CD4-positive, alpha-beta T cell treated with Interleukin-1 beta for 1 hour (primary cell): ENCODE measurements at places on chromosomes 6 and 20.

GRCh38 chr6:32664827-32665362 is 1.6 kb downstream of the HLA-DQB1 start:
- no peak for DNase-seq

- no peak for DNase-seq
Measured at GRCh38 chr20:63083831-63084562, 77.2 kb upstream of the BHLHE23 start.

DNA sequence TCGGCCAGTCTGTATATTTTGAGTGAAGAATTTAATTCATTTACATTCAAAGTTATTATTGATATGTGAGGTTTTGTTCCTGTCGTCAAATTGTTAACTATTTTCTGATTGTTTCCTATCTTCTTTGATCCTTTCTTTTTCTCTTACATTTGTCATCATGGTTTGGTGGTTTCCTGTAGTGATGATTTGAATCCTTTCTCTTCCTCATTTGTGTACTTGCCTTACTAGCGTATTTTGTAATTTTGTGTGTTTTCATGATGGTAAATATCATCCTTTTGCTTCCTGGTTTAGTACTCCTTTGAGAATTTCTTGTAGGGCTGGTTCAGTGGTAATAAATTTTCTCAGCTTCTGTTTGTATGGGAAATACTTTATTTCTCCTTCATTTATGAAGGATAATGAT is 151.7 kb upstream of the CEP162 start:
- no peak for DNase-seq

GRCh38 chr20:2991532-2991931 is 51.9 kb upstream of the GNRH2 start:
- DNase-seq, result no peak

GRCh38 chr20:23823111-23823510 is 3.4 kb downstream of the CST2 start:
- no peak for DNase-seq

DNA sequence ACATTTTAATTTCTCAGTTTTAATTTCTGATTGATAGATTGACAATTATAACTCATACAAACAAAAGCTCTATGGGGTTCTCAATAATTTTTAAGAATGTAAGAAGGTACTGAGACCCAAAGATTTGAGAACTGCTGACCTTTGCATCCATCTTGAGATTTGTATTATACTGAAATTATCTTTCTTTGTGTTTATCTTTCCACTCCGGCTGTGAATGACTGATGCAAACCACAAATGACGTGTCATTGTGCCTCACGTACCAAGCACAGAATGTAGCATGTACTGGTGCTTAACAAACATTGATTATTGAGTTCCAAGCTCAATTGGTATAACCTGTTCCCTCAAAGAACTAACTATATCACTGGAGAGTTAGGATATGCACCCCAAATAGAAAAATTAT is 152.1 kb upstream of the SMLR1 start:
- DNase-seq, result no peak

GRCh38 chr20:20292472-20292871 is 75.4 kb upstream of the INSM1 start:
- DNase-seq, result no peak

GRCh38 chr20:17943343-17943742 is 25.3 kb downstream of the SNX5 start:
- DNase-seq, result no peak

DNA sequence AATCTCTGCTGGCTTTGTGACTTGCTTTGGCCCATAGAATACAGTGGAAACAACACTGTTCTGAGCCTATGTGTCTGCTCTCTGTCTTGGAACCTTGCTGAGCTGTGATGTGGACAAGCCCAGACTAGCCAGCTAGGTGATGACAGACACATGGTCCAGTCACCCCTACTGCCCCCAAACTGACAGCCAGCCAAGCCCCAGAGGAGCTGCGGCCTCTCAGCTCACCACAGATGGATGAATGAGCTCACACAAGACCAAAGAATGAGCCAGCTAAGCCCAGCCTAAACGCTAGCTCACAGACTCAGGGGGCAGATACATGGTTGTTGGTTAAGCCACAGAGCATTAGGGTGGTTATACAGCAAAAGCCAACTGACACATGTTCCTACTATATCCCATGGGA is 4.1 kb downstream of the AARS2 start:
- DNase-seq, result no peak

- DNase-seq, result no peak
Measured at GRCh38 chr6:10338151-10338550, 76.7 kb downstream of the TFAP2A start.

GRCh38 chr6:69265090-69265489 is 531.7 kb downstream of the LMBRD1 start:
- DNase-seq, result no peak

GRCh38 chr20:1875762-1876161 is 19.4 kb upstream of the SIRPA start:
- no peak for DNase-seq

GRCh38 chr6:21588481-21589351 is 4.8 kb upstream of the SOX4 start:
- peak; percentile 30 for DNase-seq

DNA sequence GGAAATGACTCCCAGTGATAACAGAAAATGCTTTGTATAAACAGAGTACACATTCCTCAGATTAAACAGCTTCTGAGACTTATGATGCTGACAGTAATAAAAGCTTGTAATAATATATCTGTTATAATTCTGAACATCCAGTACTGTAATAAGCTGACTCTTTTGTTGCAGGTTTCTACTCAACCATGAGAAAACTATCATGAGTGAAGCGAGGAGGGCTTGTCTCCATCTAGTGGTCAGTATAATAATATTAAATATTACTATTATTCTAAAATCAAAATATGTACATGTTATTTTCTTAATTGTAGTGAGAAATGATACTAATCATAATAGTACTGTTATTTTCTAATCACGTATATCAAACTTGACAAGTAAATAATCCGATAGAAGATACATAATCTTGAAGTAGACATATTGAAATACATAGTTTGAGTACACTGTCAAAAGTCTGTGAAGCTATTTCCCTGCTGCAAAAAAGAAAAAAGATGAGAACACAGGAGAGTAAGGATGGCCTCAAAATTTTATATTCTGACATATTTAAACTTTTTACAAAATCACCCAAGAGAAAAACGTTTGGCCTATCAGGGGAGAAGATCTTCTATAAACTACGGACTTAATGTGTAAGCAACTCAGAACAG is 183.1 kb downstream of the MOXD1 start:
- no peak for DNase-seq

DNA sequence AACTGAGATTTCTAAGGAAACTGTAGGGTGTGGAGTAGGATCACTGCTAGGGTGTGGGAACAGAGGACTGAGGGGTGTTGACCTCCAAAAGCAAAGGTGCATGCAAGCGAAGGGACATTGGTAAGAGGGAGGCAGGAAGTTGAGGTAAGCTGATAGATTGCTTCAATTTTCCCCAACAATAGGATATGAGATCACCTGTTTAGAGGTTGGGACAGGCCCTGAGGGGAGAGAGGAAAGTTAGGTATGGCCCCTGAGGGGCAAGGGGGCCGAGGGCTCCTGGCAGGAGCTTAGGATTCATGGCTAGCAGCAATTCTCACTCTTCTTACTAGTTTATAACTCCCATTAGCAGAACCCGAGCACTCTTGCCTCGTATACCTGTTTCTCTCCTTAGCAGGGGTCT is 106.8 kb upstream of the RPS6KA2 start:
- DNase-seq, result no peak

DNA sequence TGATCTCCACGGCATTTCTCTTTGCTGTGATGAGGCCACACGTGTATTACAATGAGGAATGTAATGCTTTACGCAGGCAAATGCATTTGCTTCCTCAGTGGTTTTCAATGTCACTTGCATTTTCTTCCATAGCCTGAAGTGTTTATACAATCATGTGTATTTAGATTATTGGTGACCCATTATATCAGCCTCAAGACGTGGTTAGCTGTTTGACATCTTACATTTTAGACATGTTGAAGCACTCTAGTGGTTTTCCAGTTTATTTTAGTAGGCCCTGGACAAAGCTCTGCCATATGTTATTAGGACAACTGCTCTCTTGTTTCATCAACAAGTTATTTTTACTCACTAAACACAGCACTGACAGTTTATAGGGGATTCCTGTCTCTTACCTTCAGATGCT is 200.4 kb downstream of the UTRN start:
- no peak for DNase-seq

DNA sequence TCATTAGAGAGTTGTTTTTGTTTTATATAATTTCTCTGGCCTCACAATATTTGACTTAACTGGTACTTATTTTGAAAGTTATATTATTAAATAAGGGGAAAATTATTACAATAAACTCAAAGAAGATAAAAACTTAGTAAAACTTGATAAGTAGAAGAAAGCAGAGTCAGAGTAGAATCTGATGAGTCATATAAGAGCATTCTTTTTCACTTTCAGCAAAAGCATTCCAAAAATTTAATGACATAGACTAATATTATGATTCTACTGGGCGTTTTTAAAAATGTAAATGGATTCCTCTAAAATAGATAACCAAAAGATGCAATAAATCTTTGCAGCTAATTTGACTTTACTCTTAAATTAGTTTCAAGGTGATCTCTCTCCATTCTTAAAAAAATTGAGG is 366.3 kb upstream of the IMPG1 start:
- DNase-seq, result no peak

DNA sequence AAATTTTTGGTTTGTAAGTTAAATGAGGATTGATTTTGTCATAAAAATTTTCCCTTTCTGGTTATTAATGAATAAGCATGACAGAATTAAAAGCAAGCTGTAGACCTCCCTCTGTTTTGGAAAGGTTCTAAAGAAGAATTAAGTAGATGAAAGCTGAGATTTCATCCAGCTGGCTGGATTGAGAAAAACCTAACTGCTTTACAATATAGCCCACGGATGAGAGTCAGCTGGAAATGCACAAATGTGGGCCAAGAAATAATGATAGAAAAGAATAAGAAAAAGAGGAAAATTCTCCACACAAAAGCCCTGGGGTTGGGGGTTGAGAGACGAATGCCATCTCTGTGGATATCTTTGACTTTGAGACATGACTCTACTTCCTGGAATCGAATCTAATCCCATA is 631.6 kb downstream of the HDGFL1 start:
- no peak for DNase-seq

GRCh38 chr6:118100717-118101116 is 193.7 kb downstream of the SLC35F1 start:
- no peak for DNase-seq

GRCh38 chr20:3209257-3209945 is at the start of gene ITPA:
Gene ITPA (plus strand): TSS chr20:3209498. CDS start chr20:3209552, 54 bp downstream.
- DNase-seq, result peak; percentile 63

- DNase-seq, result no peak
Measured at GRCh38 chr6:52632011-52632410, 38.9 kb upstream of the TMEM14A start.
